ENCODE measurements at places on chromosomes 7 and 10.
A peak's percentile ranks its signal among the peaks of the same experiment; 100 is the strongest.

- DNase-seq: no peak
Observed at GRCh38 chr7:47102331-47102841, 479.5 kb downstream of the TNS3 start.

DNA sequence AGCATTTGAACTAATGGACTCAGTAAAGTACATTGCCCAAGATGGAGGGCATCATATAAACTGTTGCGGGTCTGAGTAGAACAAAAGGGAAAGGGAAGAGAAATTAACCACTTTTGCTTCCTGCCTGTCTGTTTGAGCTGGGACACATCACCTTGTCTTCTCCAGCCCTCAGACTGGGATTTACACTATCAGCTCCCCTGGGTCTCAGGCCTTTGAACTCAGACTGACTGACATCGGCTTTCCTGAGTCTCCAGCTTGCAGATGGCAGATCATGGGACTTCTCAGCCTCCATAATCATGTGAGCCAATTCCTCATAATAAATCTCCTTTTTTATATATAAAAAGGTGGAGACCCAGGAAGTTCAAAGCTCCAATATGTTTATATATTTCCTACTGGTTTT lies 23.0 kb upstream of the WASL start:
- no peak for DNase-seq

- DNase-seq: peak; percentile 17
Observed at GRCh38 chr10:60139798-60140566, 233.6 kb upstream of the CCDC6 start.

GRCh38 chr10:44056967-44057805 lies 327.7 kb downstream of the CXCL12 start:
- DNase-seq: no peak

GRCh38 chr7:116524609-116525297 lies at the start of gene CAV1:
CAV1 (plus strand) TSS chr7:116525036; CDS start chr7:116525063, 27 bp downstream.
- DNase-seq: peak; percentile 100

- no peak for DNase-seq
Observed at GRCh38 chr10:132465193-132465888, 68.3 kb downstream of the PWWP2B start.

DNA sequence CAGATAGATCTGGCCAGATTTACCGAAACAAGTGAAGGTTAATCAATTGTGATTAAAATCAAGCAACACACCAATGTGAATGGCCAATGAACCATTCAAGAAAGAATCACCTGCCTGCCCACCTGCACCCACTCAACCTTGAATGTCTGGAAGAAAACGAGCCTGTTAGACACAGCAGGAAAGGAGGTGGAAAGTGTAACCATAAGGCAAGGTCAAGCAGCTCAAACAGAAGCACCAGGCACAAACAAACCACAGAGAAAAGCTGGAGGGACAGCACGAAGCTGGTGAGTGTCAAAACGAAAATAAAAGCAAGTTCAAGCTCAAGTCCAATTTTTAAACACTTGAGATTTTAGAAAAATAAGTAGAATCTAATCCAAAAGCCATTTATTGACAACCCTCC lies 64.9 kb downstream of the STEAP1B start:
- no peak for DNase-seq

DNA sequence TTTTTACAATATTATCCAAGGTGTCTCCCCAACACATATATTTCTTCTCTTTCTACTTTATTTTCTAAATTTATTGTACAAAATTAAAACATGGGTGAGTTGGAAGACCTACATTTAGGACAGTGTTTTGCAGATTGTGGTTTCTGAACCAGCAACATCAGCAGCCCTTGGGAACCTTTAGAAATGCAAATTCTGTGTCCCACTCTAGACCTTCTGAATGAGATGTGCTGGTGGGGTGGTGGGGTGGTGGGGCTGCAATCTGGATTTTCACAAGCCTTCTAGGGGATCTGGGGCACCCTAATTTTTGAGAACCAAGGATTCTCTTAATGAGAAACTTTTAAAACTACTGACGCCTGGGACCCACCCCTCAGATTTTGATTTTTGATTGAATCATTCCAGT lies 7.4 kb upstream of the PAPSS2 start:
- DNase-seq: no peak

GRCh38 chr7:69445541-69445940 lies 152.7 kb upstream of the AUTS2 start:
- no peak for DNase-seq

DNA sequence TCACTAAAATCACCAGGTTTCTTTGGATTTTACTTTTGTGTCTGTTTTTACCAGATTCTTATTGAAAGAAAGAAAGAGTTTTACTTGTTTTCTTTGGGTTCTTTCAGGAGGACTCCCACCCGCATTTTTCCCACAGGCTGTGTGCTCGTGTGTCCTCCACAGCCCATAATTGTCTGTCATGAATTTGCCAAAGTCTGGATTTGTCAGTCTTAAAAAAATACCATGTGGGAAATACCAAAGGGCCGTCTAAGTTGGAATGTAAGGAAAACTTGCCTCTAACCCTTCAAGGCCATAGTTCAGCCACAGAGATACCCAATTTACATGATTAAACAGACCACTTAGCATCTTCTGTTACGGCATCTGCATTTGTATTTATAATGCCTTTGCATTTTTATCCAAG lies 41.3 kb upstream of the INHBA start:
- DNase-seq: no peak

Measured in LHCN-M2 (cell line).